ENCODE measurements at places on chromosomes 6 and 20.

DNA sequence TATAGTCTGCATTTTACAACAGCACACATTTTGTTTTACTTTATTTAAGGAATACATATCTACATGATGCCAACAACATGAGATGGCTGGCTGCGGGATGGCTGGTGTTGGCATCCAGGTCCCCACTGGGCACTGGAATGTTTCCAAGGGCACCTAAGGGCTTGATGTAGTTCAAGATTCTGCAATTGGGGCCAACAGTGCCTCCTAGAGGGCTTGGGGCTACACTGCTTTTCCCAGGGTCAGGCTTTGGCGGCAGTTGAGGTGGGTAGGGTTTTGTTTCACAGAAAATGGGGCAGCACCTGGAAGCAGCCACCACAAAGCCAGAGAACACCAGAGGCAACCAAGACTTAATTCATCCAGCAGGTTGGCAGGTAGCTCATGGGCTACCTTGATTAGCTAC, 202.2 kb upstream of the PRND start:
- DNase-seq, result no peak

DNA sequence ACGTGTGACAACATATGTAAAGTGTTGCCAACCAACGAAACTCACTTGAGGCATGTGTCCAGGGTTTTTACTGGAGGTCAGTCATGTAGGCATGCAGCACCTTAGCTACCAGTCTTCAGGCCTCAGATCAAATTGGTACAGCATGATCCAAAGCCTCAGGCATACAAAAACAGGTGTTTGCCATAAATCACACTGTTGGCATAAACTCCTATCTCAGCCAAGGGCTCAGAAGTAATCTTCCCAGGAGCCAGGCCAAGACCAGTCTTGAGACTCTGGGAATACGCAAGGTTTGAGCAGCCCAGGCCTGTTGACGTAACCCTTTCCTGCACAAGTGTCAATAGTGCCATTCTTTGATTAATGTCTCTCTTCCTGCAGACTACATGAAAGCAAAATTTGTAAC, 163.5 kb downstream of the PRL start:
- no peak for DNase-seq

DNA sequence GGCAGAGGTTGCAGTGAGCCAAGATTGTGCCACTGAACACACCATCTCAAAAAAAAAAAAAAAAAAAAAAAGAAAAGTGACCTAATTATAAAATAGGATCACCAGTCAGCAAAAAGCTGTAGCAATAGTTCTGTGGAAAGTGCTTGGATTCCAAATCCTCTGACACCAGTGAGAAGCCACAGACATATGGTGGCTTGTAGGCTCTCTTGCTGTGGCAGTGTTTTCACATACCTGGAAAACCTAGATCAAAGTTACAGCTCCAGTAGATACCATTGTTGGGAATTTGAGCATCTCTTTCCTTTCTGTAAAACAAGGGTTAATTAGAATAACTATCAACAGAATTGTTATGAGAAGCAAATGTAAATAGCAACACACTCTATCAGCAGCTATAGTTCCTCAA, 4.1 kb downstream of the CCDC170 start:
- no peak for DNase-seq

GRCh38 chr20:58473453-58474425, 41.5 kb downstream of the APCDD1L start:
- no peak for DNase-seq

DNA sequence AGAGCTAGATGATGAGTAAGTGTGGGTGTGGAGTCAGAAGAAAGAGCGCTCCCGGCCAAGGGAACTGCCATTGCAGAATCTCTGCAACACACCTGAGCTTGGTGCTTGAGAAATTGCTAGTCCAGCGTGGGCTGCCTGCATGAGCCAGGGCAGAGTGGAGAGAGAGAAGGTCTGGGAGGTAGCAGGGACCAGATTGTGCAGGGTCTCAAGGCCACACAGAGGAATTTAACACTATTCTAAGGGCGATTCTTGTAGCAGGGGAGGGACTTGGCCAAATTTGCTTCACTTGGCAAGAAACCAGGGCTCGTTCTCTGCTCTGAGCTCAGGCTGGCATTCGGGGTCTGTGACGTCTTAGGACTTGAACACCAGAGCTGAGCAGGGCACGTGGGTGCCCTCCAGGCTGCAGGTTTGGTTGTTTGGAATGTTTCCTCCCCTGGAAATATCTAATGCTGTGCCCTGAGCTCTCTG, 53.5 kb downstream of the BCAS4 start:
- no peak for DNase-seq

- no peak for DNase-seq
Observed at GRCh38 chr20:24382743-24383142, 86.7 kb upstream of the SYNDIG1 start.

- DNase-seq, result no peak
Observed at GRCh38 chr6:54801669-54802068, 44.9 kb upstream of the FAM83B start.

- no peak for DNase-seq
Observed at GRCh38 chr6:141443668-141444289, 688.9 kb upstream of the GJE1 start.

DNA sequence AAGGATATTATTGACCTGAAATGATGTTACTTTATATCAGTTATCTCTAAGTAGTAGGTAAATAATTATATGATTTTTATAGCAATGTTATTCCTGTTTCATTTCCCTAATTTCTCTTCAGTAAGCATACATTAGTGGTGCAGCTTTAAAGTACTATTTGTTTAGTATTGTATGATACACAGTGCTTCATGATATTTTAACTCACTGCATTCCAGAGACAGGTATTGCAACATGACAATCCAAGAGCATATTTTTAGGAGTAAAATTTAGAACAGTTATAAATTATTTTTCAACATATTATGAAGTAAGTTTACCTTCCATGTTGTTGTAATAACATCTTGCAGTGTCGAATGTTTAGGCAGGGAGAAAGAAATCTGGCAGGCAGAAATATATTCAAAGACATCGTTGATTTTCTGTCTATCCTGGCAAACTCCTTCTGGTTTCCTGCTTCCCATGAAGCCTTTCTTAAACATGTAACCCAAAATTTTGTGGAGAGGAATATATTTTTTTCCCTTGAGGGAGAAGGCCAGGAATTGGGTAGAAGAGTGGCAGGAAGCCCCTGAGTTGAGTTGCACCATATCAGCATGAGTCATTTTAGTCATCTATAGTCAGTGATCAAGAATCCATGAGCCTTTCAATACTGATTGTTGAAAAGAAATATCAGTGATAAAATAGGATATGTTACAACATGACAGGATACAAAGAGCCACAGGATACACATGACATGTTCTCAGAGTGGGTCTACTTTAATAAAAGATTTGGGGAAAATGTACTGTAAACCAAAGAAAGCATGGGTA, 29.0 kb upstream of the PTCHD4 start:
- DNase-seq, result no peak

- DNase-seq, result no peak
Observed at GRCh38 chr20:20915844-20916243, 190.3 kb downstream of the LINC00237 start.
